ENCODE measurements at places on chromosomes 7 and 10.

- H3K27me3 ChIP-seq, result no peaks in the 10 kb centered on the region
- no peak for DNase-seq
- no peak overlapping the region for H3K4me3 ChIP-seq
- no peak overlapping the region for H3K27ac ChIP-seq
- H3K36me3 ChIP-seq, result no peaks in the 10 kb centered on the region
Measured at GRCh38 chr7:20456701-20457100, 126.0 kb downstream of the ITGB8 start.

DNA sequence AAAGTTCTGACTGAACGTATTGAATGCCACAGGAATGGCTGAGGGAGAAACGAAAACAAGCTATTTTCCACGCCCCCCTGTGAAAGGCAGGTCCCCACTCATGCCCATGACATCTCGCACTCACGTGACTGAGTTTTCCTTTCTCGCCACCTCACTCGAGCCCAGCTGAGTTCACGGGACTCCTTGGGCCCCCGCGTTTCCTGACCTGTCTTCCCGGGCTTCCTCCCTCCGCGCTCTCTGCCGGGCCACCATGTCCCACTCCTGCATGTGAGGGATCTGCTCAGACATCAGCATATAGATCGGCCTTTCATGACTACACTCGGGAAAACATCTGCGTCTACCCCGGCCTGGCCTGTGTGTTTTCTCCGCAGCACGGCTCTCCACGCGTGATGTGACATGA is 226.0 kb upstream of the ADARB2 start:
- no peaks in the 10 kb centered on the region for H3K4me1 ChIP-seq
- no peak overlapping the region for H3K27ac ChIP-seq
- H3K27me3 ChIP-seq, result no peaks in the 10 kb centered on the region

DNA sequence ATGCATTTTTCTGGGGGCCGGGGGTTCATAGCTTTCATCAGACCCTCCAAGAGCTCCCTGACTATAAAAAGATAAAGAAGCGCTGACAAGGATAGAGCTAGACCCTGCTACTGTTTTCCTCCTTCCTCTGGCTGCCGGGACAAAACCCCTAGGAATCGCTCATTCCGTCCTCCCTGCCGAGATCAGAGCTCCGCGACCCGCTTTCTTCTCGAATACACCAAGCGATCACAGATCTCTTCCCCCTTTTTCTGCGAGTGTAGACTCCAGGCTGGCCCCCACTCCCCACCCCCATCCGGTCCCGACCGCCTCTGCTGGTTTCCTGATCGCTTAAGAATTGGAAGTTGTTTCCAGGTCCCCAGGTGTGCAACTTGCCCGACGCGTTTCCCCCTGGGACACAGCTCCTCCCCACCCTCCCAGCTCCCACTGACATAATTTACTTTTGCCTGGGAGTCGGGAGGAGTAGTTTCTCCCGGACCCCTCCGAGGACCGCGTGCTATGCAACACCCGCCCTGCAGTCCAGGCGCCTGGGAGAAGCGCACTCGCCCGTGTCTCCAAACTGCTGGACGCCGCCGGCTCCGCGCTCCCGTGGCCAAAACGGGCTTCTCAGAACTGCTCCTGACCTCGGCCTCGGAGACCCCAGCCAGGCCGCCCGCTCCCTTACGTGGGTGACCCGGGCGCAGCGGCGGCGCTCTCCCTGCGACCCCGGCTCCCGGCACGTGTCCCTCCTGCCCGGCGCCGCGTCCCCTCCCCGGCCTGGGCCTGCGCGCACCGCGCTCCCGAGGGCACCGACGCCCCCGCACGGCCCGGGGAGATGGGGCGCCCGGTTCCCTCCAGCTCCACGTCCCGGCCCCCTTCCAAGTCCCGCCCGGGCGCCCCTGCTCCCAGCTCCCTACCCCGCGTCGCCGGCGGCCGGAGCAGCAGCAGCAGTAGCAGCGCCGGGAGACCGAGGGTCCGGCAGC is 552 bp downstream of the IL15RA start:
- peak overlapping the region; percentile 87 for H3K4me3 ChIP-seq
- H3K36me3 ChIP-seq, result peaks cover 15% of the 10 kb centered on the region

DNA sequence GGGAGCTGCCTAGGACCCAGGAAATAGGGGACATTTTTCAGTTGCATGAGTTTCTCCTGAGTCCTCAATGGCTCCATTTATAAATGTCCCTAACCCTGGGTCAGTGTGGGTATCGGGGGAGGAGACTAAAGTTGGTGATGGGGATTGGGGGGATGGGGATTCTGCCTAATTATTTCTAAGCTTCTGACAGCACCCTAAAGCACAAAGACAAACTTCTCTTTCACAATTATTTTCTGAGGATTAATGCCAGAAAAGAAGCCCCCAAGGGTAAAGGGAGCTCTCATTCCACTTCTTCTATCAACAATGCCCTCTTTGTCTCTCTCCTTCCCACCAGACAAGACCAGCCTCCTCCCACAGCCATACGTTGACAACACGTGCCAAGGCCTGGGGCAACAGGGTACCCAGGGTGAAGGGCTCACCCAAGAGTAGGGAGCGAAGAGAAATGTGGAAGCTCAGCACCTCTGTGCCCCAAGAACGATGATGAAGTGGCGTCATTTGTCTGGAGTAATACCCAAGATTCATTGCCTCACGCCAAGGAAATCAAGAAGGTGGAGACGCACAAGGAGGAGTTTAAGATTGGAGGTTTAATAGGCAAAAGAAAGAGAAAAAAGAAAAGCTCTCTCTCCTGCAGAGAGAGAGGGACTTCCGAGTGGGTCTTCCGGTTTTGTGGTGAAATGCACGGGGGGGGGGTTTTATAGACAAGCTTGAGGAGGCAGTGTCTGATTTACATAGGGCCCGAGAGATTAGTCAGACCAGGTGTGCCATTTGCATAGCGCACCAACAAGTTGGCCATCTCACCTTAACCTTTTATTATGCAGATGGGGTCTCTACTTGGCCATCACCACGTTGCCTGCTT is 14.4 kb upstream of the GJC3 start:
- H3K36me3 ChIP-seq, result no peaks in the 10 kb centered on the region
- H3K4me3 ChIP-seq, result no peak overlapping the region
- H3K27ac ChIP-seq, result no peak overlapping the region
- no peak for DNase-seq
- H3K27me3 ChIP-seq, result peaks cover 33% of the 10 kb centered on the region
- peaks cover 3% of the 10 kb centered on the region for H3K4me1 ChIP-seq

DNA sequence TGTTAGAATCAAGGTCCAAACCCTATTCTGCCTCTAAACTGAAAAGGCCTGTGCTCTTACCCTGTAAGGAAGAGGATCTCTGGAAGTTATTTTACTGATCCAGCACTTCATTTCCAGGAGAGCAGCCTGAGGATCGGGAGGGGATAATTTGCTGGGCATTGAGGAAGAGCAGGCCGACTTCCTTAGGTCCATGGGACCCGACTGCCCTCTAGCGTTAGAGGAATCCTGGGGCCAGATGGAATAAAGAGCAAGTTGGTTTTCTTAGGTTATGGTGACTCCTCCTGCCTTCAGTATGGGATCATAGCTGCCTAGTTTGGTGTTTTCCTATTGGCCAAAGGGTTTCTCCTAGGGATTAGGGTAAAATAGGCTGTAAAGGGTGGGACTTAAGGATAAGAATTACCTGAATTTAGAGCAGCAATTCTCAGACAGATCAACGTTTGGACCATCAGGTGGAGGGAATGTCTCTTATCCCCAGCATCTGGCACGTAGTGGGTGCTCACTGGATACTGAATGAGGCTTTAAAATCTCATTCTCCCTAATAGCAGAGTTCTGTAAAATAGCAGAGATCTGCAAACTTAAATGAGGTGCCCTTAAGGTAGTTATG is 40.0 kb upstream of the SORBS1 start:
- H3K27ac ChIP-seq, result no peak overlapping the region
- no peaks in the 10 kb centered on the region for H3K4me1 ChIP-seq
- peak; percentile 59 for DNase-seq
- H3K27me3 ChIP-seq, result peaks cover 12% of the 10 kb centered on the region
- no peaks in the 10 kb centered on the region for H3K36me3 ChIP-seq
- H3K4me3 ChIP-seq, result no peak overlapping the region

DNA sequence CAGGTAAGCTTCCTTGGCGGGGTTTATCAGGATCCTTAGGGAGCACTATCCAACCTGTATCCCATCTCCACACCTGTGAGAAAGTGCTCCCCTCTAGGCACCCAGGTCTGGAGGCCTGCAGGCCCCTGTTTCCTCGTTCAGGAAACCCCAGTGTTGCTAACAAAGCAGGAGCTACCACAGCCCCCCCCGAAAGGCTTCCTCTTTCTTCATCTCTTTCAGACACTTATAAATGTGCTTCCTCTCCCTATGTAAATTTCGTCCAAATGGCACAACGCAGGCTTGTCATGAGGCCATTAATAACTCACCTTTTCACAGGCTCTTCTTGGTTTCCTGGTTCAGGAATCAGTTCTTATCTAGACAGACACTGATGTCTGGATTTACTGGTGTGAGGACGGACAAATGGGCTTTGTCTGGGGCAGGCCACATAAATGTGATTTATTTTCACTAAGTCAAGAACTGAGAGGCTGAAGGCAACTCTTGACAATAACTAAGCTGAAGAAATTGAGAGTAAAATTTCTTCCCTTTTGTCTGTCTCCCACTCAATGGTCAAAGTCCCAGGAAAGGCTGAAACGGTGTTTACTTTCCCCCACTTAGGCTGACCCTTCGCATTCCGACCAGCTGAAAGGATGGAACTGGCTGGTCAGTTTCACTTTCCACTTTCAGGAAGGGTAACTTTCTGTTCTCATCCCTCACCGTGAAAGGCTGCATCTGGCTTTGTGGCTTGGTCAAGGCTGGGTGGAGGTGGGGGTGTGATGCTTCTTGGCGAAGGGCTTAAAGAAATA is 46.8 kb downstream of the PIK3AP1 start:
- H3K4me1 ChIP-seq, result peaks cover 52% of the 10 kb centered on the region
- peak overlapping the region; percentile 28 for H3K27ac ChIP-seq
- DNase-seq, result no peak
- peaks cover 2% of the 10 kb centered on the region for H3K36me3 ChIP-seq

DNA sequence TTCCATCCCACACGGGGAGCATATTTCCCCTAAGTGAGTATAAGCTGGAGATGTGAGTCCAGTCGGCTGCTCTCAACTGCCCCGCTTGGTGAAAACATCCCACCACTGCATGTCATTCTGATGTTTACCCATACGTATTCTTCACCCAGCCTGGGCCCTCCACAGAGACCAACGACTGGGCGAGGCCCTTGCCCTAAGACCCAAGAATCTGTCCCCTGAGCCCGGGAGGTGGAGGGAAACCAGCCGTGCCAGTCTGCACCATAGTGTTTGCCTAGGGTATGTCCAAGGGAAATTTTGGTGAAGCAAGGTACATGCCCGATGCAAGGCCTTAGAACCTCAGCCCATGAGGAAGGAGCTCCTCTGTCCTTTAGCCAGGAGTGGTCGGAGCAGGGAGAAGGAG is 67.9 kb downstream of the RGS10 start:
- no peaks in the 10 kb centered on the region for H3K36me3 ChIP-seq
- H3K27me3 ChIP-seq, result peaks cover 7% of the 10 kb centered on the region
- peaks cover 26% of the 10 kb centered on the region for H3K4me1 ChIP-seq
- no peak for DNase-seq

GRCh38 chr7:38171623-38172391 is 6.2 kb upstream of the STARD3NL start:
- peaks cover 2% of the 10 kb centered on the region for H3K27me3 ChIP-seq
- peaks cover 3% of the 10 kb centered on the region for H3K36me3 ChIP-seq
- no peak for DNase-seq
- no peak overlapping the region for H3K27ac ChIP-seq
- H3K4me1 ChIP-seq, result peaks cover 36% of the 10 kb centered on the region

- peaks cover 26% of the 10 kb centered on the region for H3K4me1 ChIP-seq
- peak overlapping the region; percentile 88 for H3K27ac ChIP-seq
- no peaks in the 10 kb centered on the region for H3K36me3 ChIP-seq
Measured at GRCh38 chr7:4725850-4726450, 43.9 kb downstream of the FOXK1 start.

DNA sequence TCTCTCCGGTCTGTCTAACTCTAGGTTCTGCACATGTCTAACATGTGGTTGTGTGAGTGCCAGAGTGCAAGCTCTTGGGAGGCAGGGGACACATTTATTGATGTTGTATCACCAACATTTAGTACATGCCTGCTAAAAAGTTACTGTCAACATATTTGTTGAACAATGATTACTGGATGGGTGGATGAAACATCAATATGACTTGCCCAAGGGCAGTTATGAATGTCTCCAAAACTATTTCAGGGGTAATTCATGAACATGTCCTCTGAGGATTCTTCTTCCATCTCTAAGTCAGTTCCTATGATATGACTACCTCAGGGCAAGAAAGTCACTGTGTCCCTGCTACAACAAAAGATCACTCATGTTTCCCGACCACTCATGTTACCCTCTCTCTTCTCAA is 91.3 kb upstream of the STEAP1B start:
- no peaks in the 10 kb centered on the region for H3K36me3 ChIP-seq
- peaks cover 6% of the 10 kb centered on the region for H3K4me1 ChIP-seq
- peaks cover 70% of the 10 kb centered on the region for H3K27me3 ChIP-seq
- no peak for DNase-seq

GRCh38 chr10:102752266-102752930 is 8.7 kb downstream of the WBP1L start:
- peaks cover 9% of the 10 kb centered on the region for H3K36me3 ChIP-seq
- H3K4me1 ChIP-seq, result peaks cover 27% of the 10 kb centered on the region
- no peak for DNase-seq
- H3K27ac ChIP-seq, result no peak overlapping the region
- no peak overlapping the region for H3K4me3 ChIP-seq

GRCh38 chr10:116800286-116800929 is 48.9 kb upstream of the ENO4 start:
- H3K36me3 ChIP-seq, result no peaks in the 10 kb centered on the region
- no peak for DNase-seq
- peaks cover 9% of the 10 kb centered on the region for H3K27me3 ChIP-seq
- no peak overlapping the region for H3K27ac ChIP-seq
- H3K4me3 ChIP-seq, result no peak overlapping the region
- peaks cover 2% of the 10 kb centered on the region for H3K4me1 ChIP-seq

DNA sequence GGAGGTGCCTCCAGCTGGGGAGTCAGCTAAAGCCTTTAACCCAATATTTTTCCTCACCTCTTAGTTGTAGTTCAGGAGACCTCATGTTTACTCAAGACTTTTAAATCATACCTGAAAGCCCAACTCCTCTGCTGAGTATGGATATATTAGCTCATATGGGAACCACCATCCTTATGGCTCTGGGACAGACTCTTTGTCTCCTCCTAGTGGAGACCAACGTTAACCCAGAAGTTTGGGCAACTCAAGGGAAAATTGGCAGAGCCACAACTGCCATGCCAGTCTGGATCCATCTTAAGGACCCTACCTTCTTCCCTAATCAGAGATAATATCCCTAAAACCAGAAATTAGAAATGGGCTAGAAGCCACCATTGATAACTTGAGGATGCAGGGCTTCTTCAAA is 80.8 kb downstream of the TMEM106B start:
- H3K4me3 ChIP-seq, result no peak overlapping the region
- DNase-seq, result no peak
- H3K27ac ChIP-seq, result no peak overlapping the region
- no peaks in the 10 kb centered on the region for H3K36me3 ChIP-seq
- H3K4me1 ChIP-seq, result no peaks in the 10 kb centered on the region

DNA sequence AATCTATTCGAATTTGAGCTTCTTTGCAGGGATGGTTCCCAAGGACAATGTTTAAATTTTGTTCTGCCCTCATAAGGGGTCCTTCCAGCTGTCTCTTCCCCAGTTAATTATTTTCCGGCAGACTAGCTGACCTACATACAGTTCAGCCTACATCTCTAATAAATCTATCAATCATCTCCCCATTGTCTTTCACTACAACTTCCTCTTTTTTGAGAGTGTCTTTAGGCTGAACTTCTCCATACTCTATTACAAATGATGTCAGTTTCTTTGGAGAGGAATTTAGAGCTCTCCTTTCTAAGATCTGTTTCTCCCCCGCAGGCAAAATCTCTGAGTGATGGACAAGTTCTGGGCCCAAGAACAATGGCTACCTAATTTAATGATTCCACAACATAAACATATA is 122.2 kb downstream of the PCLO start:
- H3K36me3 ChIP-seq, result no peaks in the 10 kb centered on the region
- H3K4me1 ChIP-seq, result no peaks in the 10 kb centered on the region
- H3K27ac ChIP-seq, result no peak overlapping the region
- DNase-seq, result no peak
